Caco-2 (cell line): ENCODE measurements at places on chromosomes 4 and X. TPM values are rescaled to one million over a fixed set of nuclear protein-coding genes. Genes with fewer than 3 reads are reported as not detected.

VCX3A gene
- not detected in 2 replicates for total RNA-seq

ZNF182 gene
- 3.9 and 4.5 TPM in 2 replicates for total RNA-seq

CDKL5 gene
- total RNA-seq: 23.7 and 27.2 TPM in 2 replicates

PNMA5 gene
- total RNA-seq: not detected in 2 replicates

- no peak for DNase-seq
Measured at GRCh38 chr4:66034671-66035070, 364.4 kb upstream of the EPHA5 start.

NPNT gene
- 41.8 and 42.1 TPM in 2 replicates for total RNA-seq

P2RY10 gene
- total RNA-seq: not detected in 2 replicates

DNA sequence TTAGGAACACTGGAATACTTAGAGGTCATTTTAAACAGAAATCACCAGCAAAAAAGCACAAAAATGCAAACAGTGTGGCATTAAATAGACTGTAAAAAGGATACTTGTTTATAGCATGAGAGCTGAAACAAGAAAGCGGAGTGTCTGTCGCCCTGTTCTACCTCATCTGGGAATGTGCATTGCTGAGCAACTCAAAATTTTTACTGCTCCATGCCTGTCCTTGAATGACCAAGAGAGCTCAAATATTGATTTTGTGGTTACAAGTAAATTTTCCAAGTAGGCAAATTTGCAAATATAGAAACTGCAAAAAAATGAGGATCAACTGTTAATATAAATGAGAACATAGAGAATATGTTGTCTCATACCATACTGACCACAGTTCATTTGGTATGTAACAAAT lies 25.5 kb downstream of the AP1AR start:
- no peak for DNase-seq

DNA sequence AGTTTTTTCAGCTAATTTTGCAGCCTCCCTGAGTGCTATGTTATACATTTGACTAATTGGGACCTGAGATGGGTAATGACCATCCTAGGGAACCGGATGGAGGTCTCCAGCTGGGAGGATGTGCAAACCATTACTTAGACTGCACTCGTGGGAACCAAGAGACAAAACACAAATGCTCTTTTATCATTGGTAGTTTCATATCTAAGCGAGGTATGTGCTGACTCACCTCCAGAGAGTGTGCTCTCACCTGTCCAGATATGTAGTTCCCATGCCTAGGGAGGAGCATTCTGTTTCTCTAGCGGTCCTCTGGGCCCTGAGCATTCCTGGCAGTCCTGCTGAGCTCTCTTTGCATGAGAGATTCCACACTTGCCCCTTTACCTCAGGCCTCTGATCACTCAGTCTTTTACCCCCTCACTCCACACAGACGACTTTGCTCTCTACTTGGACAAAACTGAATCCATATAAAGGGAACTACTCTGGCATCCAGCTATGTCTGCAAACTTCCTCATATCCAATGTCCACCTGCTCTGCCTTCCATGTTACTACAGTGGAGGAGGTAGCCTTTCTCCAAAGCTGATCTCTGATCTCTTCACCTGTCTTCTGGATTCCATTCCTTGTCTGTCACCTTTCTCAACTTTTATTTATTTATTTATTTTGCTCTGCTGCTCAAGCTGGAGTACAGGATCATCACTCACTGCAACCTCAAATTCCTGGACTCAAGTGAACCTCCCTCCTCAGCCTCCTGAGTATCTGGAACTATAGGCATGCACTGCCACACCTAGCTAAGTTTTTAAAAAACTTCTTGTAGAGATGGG lies 88.4 kb downstream of the LRP2BP start:
- DNase-seq: peak; percentile 41

DNA sequence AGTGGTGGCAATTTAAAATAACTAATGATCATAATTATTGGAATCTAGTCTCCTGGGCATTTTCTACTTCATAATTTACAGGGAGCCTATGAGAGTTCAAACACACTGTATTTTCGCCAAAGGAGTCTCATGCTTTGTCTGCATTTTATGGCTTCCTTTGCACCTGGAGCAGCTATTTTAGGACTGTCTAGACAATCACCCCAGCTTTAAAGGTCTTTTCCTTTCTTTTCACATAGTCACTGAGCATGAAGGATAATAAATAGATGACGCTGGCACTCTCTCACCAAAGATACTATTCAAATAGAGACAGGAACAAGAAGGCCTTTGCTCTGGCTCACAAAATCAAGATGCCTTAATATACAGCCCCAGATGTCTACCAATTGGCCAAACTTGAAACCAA lies 43.0 kb downstream of the AMELX start:
- no peak for DNase-seq

GJB1 gene
- 35.7 and 37.6 TPM in 2 replicates for total RNA-seq

ATP11C gene
- 12.2 and 15.3 TPM in 2 replicates for total RNA-seq

GRCh38 chrX:100379388-100379986 lies 30.6 kb downstream of the PCDH19 start:
- peak; percentile 4 for DNase-seq

PDZD11 gene
- 44.4 and 45.0 TPM in 2 replicates for total RNA-seq

- peak; percentile 35 for DNase-seq
Measured at GRCh38 chr4:52788806-52789205, 37.6 kb upstream of the ERVMER34-1 start.

DNA sequence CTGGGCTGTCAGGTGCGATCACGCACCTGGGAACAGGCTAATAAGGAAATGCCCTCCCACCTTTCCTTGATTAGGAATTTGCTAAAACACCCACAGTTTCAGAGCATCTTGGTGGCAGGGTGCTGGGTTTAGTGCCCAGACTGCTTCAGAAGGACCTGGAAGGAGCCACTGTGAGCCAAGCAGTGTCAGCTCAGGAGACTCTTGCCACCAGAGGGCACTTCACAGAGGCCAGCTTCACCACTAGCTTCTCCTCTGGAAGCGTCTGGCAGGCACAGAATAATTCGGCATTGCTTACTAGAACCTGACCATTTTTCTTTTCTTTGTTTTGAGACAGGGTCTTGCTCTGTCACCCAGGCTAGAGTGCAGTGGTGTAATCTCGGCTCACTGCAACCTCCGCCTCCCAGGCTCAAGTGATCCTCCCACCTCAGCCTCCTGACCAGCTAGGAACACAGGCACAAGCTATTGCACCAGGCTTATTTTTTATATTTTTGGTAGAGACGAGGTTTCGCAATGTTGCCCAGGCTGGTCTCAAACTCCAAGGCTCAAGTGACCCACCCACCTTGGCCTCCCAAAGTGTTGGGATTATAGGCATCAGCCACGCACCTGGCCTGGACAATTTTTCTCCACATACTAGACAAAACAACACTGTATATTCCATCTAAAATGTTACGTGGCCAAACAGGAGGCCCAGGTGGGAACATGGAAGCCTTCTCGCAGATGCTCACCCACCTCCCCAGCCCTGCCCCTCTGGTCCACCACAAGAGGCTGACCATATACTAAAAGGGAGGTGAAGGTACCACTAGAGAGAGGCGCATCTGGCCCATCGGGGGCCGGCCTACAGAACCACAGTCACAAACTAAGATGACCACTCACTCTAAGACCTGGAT lies 14.1 kb downstream of the NOP14 start:
- DNase-seq: peak; percentile 54

DNA sequence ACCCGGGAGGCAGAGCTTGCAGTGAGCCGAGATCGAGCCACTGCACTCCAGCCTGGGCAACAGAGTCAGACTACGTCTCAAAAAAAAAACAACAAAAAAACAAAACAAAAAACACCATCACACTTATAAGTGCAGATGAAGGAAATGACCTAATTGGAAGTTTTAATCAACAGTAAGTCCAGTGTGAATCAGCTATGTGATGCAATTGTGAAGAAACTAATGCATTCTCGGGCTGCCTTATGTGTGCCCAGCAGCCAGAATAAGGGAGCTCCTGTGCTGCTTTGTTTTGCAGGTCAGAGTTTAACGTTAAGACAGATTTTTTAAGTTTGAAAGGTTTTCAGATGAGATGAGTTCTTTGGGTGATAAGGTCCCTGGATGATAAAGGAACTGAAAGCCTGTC lies 10.8 kb downstream of the DAPP1 start:
- DNase-seq: no peak

PPP1R2C gene
- total RNA-seq: not detected in 2 replicates

C4orf54 gene
- not detected in 2 replicates for total RNA-seq
